HFFc6 (cell line): ENCODE measurements at places on chromosomes 1 and 21.
A peak's percentile ranks its signal among the peaks of the same experiment; 100 is the strongest.

DNA sequence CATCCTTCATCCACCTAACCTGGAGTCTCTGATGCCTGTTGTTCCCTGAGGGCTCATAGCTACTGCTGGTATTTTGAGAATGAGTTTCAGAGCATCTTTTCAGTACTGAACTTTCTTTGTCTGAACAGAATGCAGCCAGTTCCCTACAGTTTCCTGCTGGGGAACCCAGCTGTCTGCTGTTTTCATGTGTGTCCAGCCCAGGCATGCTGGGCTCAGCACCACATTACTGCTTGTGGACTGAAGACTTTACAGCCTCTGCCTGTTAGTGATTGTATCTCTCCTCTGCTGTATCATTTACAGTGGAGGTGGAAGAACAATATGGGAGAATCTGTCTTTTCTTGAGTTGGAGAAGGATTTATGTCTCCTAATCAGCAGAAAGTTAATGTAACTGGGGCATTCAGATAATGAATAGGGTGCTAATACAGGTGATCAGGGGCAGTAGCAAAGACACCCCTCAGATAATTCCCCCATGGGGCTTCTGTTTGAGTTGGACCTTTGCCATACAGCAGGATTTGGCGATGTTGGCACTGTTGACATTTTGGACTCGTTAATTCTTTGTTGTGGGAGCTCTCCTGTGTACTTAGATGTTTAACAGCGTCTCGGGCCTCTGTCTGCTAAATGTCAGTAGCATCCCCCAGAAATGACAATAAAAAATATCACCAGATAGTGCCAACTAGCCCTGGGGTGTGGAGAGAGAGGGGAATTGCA lies 207.7 kb downstream of the HHAT start:
- peak; percentile 0 for DNase-seq

- no peak for DNase-seq
Measured at GRCh38 chr21:15285556-15285955, 220.8 kb upstream of the NRIP1 start.

- peak; percentile 72 for DNase-seq
Measured at GRCh38 chr1:103156966-103157365, 48.6 kb upstream of the COL11A1 start.

- DNase-seq, result no peak
Measured at GRCh38 chr1:217813031-217813430, 181.9 kb downstream of the SPATA17 start.

GRCh38 chr1:54291276-54292001 lies 91.5 kb downstream of the MRPL37 start:
- no peak for DNase-seq

- DNase-seq, result no peak
Measured at GRCh38 chr1:239297910-239298309, 88.5 kb upstream of the CHRM3 start.

GRCh38 chr1:229156872-229157271 lies 114.0 kb upstream of the RAB4A start:
- no peak for DNase-seq

GRCh38 chr21:41713495-41714281 lies 53.2 kb downstream of the RIPK4 start:
- no peak for DNase-seq

DNA sequence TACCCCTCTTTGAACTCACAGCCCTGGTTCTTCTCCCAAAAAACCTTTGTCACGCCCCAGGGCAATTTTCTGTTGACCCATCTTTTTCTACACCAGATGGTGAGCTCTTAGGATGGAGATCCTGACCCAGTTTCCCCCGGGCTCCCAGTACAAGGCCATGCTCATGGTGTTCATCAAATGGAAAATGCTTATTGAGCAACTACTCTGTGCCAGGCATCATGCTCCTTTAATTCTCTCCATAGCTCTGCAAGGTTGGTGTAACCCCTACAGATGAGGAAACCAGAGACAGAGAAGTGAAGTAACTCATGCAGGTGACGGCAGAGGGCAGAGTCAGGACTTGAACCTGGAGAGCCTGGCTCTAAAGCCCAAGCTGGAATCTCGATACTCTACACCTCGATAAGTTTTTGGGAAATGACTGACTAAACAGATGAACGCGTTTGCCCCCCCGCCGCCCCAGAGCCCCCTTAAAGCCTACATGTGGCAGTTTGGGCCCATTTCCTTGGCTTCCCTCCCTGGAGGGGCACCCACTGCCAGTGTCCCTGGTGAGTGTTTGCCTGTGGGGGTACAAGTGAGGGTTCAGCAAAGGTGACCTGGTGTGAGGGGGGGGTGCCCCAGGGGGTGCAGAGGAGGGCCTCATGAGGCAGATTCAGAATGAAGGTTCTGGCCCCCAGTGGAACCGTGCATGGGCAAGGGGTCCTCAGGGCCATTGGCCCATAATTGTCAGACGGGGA lies 30.2 kb upstream of the RUNX3 start:
- no peak for DNase-seq

GRCh38 chr1:37940299-37940947 lies 6.4 kb downstream of the INPP5B start:
- DNase-seq, result no peak

DNA sequence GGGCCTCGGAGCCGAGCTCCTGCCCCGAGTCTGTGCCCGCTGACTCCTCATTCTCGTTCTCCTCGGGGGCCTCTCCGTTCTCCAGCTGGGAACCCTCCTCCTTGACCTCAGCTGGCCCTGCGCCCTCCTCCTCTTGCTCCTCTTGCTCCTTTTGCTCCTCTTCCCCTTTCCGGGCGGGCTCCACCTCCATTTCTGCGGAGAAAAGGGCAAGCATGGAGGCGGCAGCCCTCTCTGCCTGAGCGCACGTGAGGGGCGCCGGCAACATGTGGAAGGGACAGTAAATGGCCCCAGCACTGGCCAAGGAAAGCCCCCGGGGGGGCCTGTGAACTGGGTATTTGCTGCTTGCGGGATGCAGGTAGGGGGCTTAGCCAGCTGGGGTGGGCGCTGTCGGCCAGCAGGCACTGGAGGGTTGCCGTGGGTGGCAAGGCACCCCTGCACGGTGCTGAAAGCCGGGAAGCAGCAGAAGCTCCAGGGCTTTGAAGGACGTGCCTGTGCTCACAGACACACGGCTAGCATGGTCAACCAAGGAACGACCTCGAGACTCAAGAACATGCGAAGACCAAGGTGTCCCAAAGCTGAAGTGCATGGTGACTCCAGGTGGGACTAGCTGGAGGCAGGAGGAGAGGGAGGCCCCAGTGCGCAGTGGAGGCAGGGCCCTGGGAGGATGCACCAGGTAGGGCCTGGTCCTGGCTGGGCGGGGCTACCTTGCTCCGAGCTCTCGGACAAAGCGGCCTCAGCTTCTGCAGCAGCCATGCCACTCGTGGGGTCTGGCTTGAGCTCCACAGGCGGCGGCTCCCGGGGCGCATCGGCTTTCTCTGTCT lies 30.7 kb downstream of the ZBTB17 start:
- no peak for DNase-seq

DNA sequence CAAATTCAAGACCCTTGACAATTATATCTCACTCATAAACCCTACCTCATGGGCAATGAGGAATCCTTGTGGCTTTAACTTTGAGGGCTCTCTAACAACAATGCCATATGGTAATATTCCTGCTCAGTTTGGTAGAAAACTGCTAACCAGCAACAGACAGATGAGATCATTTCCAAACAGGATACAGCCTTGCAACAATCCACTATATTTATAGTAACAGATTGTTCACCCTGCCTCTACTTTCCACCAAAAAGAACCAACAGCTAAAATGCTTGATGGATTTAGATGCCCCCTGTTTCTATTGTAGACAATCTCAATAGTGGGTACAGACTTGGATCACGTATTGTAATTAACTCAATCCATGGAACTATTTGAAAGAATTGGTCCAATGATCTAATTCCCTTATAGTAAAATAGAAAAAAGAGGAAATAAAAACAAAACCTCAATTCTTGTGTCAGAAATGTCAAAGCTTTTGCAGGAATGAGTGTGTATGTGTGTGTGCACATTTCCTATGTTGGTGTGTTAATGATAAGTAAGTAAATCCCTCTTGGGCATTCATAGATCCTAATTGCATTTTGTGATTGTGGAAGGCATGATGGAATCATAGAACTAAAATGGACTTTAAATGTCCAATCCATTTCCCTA lies 100.0 kb upstream of the EDEM3 start:
- peak; percentile 50 for DNase-seq

DNA sequence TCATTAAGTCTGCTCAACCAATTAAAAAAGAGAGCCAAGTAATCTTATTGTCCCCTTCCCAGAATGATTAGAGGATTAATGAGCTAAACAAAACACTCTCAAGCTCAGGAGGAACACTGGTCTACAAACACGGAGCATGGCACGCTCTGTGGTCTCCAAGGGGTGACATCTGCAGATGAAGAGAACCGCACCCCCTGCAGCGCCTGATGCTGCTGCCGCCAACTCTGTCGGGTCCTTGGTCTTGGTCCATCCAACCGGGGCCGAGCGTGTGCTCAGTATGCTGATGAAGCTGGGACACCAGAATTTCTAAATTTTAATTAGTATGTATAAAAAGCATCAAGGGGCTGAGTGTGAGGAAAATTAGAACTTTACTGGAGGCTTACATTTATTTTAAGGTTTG lies 82.7 kb downstream of the LPAR3 start:
- DNase-seq, result no peak

DNA sequence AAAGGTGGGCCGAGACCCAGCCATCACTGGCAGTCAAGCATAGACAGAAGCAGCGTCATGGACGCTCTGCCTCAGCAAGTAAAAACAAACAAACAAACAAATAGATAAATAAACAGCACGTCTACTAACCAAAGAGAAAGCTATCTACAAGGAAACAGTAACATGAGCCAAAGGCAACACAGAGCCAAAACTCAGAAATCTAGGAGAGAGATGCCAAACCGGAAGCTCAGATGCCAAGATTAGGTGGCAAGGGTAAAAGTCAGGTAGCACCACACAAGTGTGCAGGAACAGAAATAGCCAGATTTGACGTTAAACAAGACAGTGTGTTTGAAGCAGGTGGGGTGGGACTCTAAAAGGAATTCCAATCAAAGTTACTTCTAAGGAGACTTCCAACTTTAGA lies 448.3 kb upstream of the NFIA start:
- no peak for DNase-seq

- no peak for DNase-seq
Measured at GRCh38 chr21:44589586-44590305, 2.6 kb downstream of the KRTAP10-6 start.

DNA sequence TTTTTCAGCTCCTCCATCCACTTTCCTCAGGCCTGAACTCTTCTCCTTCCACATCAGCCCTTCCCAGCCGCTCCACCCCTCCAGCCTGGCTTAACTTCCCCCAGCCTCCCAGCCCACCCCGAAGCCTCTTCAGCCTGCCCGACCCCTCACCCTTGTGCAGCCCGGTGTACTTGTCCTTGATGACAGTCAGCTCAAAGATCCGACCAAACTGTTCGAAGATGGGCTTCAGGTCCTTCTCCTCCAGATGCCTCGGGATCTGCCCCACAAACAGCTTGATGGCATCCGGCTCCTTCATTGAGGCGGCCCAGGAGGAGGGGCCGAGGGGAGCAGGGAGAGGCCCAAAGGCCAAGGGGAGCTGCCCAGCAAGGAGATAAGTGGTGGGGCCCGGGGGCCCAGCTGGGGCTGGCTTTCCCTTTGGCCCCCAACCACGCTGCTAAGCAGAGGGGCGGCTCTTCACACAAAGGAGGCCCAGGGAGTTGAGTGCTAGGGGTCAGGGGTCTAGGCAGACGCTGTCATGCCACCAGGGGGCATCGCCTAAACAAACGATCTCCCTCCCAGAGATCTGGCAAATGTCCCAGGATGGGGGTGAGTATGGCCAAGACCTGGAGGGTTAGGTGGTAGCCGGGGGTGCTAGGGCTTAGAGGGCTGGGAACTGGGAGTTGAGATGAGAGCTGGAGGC lies 738 bp downstream of the CELF3 start:
- no peak for DNase-seq

DNA sequence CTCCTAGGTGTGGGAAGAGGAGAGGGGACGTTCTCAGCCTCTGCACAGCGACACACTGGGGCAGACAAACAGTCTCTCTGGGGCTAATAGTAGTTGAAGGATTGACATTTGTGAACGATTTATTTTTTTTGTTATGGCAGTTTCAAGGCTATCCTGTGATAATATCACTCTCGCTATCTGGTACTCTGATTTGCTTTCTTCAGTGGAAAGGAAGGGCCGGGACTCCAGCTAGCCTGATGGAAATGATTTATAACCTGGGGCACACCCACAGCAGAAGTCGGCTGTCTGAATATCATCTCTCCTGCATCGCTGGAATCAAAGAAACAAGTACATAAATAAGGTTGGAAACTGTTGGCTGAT lies 122.7 kb downstream of the KCNN3 start:
- no peak for DNase-seq

DNA sequence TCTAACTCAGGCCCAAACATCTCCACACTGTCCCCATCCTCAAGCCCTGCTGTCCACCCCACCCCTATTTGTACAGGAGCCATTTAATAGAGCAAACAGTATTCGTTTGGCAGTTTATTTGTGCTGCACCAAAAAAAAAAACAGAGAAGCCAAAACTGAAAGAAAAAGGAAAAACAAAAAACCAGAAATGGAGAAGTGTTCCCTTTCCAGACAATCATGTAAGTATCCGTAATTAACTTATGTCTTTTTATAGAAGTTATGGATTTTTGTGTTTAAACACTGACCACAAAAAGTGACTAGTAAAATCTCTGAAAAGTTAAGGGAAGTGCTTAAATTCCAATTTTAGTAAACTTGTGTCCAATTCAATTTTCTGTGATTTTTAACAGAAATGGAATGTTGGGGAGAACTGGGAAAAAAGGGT lies 40.4 kb upstream of the ZBTB18 start:
- DNase-seq, result no peak

GRCh38 chr1:67190410-67190809 lies 24.2 kb downstream of the IL23R start:
- no peak for DNase-seq

DNA sequence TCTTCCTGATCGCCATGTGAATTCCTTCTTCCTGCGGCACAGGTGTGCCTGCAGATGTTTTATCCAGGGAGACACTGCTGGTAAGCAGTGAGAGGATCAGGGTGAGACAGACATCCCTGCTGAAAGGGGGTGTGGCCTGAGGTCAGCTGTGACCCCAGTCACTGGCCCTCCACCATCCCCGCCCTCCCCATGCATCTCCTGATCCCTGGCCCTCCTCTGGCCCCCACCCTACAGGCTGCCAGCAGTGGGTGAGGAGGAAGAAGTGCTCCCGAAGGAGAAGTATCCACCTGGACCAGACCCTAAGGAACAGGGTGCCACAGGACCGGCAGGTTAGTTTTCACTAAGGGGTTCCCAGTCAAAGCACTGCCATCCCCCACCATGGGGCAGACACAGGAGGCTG lies 85.3 kb downstream of the GLIS1 start:
- DNase-seq, result no peak

DNA sequence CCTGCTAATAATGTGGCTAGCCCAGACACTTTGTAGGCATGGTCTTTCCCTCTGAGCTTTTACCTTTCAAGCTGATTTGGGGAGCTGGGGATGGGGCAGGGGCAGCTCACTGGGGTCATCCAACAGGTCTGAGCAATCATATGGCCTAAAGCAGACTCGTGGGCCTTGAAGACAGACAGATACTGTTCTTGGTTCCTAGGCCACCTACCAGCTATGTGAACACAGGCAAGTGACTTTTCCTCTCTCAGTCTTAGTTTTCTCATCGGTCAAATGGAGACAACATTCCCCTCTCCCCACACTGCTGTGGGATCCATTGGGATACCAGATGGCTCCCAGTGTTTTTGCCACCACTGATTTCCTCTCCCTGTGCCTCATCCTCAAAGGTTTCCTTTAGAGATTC lies 181.8 kb downstream of the RRAGC start:
- DNase-seq, result no peak

- no peak for DNase-seq
Measured at GRCh38 chr1:221743416-221744208, 1.7 kb upstream of the DUSP10 start.
